ENCODE measurements at places on chromosomes 3 and 15.
A peak's percentile ranks its signal among the peaks of the same experiment; 100 is the strongest.

DNA sequence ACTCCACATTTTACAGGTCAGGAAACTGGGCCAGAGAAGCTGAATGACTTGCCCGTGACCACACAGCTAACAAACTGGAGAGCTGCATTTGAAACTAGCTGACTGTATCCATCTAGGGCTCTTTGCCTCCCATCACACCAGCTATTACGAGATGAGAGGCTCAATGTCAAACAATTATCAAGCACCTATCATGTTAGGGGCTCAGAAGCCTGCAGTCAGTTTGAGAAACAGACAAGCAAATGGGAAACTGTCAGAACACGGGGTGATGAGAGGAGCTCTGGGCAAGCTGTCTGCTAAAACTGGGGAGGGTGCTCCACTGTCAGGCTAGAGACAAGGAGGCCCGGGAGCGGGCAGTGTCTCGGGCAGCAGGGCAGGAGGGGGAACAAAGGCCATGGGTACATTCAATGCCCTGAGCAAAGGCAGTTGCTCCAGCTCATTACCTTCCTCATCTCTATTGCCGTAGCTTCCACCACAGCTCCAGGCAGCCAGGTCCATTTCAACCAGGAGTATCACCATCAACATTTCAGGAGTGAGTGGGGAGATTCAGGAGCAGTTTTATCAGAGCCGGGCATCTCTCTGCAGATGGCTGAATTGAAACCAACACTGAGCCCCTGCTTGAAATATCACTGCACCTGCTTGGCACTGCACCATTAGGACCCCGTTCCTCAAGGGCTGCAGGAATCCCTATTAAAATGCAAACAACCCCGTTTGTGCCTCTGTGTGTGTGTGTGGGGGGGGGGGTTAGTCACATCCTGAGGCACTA, 122.6 kb downstream of the RAB11A start:
- DNase-seq, result no peak

- no peak for DNase-seq
Observed at GRCh38 chr3:171556148-171556547, 95.9 kb upstream of the TNIK start.

GRCh38 chr3:78908236-78908635, 859.6 kb downstream of the ROBO1 start:
- no peak for DNase-seq

GRCh38 chr3:184110316-184110725, 13.5 kb downstream of the HTR3E start:
- no peak for DNase-seq

- no peak for DNase-seq
Observed at GRCh38 chr3:63279005-63279841, 1.1 kb downstream of the SYNPR start.

- DNase-seq, result no peak
Observed at GRCh38 chr3:156834962-156835535, 8.9 kb downstream of the LEKR1 start.

DNA sequence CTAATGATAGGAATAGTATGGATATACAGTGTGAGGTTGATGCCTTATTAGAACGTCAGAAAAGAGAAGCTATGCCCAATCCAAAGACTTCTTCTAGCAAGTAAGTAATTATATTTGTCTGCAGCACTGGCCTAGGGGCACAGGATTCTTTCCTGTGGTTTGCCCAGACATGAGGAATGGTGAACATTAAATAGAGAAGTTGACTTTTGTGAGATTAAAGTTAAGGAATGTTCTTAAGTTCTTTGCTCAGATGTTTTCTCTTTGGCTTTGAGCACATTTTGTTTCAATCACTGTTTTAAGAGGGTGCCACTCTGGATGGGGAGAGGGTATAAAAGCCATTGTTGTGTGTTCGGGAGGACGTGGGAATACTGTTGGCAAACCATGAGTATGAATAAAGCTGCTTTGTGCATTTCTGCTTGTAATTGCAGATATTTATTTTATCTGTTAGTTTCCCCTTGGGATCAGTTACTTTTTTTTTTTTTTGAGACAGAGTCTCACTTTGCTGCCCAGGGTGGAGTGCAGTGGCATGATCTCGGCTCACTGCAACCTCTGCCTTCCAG, 8.3 kb downstream of the KIF23 start:
- DNase-seq, result no peak

DNA sequence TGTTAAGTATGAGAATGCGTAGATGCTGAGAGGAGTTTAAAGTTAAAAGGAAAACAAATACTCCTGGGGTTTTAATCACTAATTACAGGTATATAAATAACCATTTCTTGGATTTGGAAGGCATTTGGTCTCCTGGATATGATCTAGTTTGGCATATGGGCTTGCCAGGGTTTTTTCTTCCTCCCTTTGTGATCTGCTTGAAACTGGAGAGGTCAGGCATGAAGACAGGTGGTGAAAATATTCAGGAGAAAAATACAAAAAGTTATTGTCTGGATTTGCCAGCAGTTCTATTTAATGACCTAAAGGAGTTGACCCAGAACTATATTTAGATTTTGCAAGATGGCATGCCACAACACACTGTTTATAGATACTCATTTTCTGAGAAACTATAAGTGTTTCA, 136.3 kb downstream of the DIPK2A start:
- no peak for DNase-seq

DNA sequence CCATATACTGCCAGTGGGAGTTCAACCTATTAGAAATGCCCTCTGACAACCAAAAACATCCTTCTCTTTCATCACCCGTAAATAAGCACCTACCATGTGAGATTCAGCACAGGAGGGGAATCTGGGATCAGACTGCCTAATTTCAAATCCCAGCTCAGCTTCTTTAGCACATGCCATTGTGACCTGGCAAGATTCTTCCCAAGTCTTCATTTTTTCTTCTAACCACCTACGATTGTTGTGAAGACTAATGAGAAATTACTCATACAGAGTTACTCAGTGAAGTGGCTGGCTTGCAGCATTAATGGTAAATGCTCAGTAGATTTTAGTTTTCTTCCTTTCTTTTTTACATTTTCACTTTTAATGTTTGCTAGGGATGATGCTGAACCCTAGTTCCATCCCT, 176.7 kb downstream of the PDZRN3 start:
- DNase-seq, result no peak

DNA sequence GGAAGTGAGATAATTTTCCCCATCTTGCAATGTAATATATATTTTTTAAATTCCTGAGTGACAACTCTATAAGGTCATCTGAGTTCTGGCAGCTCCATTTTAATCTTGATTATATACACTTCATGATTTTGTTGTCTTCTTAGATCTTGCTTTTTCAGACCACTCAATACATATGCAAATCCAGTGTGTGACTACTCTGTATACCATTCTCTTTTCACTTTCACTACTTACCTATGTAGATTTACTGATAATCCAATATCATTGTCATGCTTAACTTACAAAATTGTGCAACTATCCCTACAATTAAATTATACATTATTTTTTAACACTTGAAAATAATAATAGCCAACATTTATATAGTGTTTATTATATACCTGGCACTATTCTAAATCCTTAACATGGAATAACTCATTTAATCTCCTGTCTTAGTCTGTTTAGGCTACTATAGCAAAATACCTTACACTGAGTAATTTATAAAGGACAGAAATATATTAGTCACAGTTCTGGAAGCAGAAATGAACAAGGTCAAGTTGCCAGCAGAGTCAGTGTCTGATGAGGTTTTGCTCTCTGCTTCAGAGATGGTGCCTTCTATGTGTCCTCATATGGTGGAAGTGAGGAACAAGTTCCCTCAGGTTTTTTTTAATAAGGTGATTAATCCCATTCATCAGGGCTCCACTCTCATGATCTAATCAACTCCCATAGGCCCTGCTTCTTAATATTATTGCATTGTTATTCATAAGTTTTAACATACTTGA, 338.5 kb downstream of the TUSC7 start:
- DNase-seq, result no peak

DNA sequence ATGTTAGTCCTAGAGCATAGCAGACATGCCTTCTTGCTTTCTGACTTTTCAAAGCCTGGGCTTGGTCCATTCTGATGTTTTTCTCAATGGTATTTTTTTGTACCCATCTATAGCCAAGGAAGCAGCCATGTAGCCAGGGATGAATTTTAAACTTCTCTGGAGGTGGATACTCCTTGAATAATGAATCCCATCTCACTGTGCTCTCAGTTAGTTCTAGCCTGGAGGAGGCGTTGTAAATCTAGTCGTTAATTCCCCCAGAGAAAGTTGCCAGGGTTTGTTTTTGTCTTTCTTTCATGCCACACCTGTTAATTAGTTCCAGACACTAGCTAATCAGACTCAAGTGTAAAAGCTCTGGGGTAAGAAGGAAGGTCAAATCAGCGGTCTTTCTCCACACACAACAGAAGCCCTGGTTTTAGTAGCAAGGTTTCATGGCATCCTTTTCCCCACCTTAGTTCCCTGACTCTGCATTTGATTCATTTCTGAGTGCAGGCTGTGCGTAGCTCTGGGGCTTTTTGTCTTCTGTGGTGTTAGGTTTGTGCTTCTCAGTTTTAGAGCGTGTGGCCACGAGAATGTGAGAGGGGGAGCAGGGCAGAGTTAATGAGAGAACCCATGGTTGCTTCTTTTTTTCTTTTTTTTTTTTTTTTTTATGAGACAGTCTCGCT, 19.7 kb downstream of the PTPRG start:
- no peak for DNase-seq

DNA sequence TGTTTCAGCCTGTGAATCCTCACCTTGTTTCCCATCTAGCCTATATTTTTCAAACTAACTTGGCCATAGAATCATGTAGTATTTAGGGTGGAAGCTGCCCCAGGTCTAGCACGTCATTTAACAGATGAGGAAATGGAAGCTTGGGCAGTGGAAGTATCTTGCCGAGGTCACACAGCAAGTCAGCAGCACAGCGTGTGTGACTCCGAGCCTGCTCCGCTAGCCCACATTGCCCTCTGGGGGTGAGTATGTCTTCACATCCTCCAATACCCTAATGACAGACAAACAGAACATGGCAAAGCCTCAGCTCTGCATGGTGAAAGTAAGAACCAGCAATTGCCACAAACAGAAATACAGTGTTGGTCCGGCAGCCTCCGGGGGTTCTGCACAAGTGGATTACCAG, 2.2 kb upstream of the CCR5 start:
- peak; percentile 52 for DNase-seq

- no peak for DNase-seq
Observed at GRCh38 chr3:127699416-127700300, 26.9 kb downstream of the ABTB1 start.

GRCh38 chr15:29124581-29125381, 144.8 kb downstream of the NSMCE3 start:
- no peak for DNase-seq

DNA sequence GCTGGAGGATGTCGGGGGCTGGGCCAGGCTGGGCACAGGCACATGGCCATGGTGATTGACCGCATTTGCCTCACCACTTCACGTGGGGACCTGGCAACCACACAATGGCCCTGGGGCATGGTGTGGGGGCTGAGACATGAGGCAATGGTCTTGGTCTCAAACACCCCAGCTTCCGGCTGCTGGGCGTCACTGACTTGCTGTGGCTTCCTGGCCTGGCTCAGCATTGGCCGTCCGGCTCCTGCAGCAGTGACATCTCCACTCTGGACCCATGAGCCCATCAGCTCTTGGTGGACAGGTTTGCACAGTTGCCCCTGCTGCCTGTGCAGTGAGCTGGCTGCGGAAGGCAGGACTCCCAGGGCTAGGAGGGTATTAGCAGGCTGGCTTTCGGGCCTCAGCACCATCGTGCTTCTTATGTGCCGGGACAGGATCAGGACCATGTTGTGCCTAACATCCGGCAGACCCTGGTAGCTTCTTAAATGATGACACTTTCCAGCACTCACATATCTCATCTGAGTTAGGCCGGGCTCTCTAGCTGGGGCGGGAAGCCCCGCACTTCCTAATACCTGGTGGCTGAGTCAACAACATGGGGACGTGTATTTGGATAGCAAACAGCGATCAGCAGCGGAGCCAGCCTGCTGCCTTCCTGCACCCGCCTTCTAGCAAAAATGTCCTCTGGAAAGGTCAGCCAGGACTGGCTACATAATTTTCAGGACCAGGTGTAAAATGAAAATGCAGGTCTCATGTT, 34.1 kb downstream of the ZNF710 start:
- no peak for DNase-seq

- DNase-seq, result peak; percentile 66
Observed at GRCh38 chr3:188749010-188749617, 422.7 kb upstream of the TPRG1 start.

DNA sequence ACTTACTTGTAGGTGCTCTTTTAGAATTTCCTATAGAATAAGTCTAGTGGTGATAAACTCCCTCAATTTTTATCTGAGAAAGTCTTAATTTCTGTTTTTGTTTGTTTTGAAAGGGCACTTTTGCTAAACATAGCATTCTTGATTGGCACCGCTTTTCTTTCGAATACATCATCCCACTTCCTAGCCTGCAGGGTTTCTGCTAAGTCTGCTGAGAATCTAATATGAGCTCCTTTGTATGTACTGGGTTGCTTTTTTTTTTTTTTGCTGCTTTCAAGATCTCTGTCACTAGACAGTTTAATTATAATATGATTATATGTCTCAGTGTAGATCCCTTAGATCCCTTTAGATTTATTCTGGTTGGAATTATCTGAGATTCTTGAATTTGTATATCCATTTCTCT, 21.5 kb downstream of the PFN2 start:
- no peak for DNase-seq

All from stimulated activated CD4-positive, alpha-beta T cell treated with anti-CD3 and anti-CD28 coated beads, Interleukin-2, amount 100 ng/mL, for 24 hours (primary cell).